ENCODE measurements at places on chromosomes 12 and 14.

DNA sequence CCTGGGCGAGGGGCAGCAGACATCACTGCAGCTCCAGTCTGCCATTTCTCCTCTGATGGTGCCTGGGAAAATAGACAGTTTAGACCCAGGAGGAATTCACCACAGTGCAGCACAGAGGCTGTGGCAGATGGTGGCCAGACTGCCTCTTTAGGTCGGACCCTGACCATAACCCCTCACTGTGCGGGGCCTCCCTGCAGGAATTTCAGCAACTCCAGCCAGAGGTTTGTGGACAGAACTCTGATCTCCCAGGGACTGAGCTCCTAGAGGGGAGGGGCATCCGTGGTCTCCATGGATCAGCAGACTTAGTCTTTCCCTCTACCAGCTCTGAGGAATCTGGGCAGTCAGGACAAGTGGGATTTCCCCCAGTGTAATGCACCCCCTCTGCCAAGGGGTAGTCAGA lies 106.5 kb downstream of the ZC3H14 start:
- no peak for DNase-seq

DNA sequence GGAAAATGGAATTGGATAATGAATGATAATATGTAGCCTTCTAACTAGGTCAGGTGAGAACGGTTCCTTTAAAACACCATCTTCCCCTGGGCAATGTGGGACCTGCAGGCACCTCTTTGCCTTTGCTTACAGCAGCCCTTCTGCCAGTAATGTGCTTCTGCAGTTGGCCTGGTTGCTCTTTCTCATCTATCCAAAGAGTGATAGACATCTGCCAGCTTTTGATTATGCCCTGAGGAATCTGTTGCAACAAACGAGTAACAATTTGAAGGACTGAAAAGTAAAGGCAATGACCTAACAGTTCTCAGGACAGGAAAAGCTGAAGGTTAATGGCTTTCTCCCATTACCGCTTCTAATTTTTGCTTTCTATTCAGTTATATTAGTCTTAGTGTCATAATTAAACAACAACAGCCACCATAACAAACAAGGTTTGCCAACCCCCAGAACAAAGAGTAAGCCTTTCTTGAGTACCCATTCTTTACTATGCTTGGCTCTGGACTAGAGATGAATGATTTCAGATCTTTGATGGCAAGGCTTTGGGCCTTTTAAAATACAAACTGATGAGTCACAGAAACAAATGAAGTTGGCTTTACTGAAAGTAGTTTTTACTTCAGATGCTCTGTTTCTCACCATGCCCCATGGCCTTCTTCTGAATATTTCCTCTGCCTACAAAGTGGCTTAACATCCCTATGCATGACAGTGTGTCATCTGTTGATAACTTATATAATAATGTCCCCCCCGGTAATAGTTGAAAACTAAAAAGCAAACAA lies 76.1 kb upstream of the KRR1 start:
- DNase-seq = no peak

- no peak for DNase-seq
Observed at GRCh38 chr14:41423503-41423902, 183.2 kb upstream of the LRFN5 start.

DNA sequence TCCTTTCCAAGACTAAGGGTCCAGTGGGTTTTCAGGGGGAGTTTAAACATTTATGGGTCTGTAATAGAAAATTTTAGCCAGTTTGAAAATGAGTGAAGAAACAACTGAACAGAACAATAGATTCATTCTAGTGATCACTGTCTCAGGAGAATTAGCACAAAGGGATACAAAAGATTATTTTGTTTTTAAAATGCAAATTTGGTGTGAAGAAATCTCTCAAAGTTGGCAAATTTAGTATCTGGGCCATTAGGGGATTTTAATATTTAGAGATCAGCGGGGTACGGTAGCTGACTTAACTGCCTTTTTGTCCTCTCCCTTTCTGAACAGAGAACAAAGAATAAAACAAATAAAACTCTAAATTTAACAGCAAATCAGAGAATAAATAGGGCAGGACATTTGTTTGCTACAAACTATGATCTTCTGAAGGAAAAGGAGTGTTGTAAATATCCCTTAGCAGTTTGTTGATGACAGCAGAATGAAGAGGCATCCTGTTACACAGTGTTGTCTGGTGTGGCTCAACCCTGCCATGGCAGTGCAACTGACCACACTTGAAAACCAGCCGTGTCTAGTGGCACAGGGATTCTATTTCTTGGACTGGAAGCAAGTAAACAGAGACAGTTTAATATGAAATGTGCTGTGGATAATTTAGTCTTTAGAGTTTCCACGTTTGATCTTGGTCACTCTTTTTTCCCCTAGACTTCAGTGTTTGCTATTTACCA lies 46.3 kb upstream of the LRTM2 start:
- DNase-seq = no peak

DNA sequence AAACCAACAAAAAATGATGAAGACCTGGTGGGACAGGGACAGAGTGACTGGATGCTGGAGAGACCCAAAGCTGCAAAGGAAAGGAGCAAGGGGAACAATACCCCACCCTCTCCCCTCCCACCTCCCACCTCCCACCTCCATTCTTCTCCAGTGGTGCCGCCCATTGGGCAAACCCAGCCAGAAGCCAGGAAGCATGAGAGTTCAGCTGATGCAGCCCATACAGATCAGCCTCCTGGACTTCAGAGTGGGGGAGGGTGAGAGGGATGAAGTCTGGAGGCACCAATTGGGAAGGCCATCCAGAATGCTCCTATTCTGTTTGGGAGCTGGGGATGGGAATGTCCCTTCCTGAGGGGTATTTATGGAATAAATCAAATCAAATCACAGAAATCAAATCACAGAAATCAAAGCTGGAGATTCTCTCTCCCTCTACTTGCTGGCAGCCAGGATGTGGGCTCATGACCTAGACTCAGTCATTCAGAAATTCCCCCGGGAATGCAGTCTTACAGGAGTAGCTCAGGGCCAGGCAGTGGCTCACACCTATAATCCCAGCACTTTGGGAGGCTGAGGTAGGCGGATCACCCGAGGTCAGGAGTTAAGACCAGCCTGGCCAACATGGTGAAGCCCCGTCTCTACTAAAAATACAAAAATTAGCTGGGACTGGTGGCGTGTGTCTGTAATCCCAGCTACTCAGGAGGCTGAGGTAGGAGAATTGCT lies 31.1 kb downstream of the IRF2BPL start:
- DNase-seq = no peak

DNA sequence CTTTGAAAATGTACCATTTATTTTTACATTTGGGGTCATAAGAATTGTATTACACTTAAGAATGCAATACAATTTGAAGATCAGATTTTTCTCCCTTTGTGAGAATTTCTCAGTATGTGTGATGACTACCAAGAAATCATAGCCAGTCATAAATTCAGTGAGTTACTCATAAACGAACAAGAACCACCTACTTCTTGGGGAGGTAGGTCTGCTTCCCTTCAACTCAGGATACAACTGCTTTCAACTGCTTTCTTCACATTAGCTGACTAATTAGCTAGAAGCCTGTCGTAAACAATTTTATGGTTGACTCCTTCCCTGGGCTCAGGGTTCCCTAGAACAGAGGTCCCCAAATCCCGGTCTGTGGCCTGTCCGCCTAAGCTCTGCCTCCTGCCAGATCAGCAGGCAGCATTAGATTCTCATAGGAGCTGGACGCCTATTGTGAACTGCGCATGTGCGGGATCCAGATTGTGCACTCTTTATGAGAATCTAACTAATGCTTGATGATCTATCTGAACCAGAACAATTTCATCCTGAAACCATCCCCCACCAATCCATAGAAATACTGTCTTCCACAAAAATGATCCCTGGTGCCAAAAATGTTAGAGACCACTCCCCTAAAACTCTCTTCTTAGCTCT lies 3.7 kb downstream of the ANG start:
- DNase-seq = no peak

DNA sequence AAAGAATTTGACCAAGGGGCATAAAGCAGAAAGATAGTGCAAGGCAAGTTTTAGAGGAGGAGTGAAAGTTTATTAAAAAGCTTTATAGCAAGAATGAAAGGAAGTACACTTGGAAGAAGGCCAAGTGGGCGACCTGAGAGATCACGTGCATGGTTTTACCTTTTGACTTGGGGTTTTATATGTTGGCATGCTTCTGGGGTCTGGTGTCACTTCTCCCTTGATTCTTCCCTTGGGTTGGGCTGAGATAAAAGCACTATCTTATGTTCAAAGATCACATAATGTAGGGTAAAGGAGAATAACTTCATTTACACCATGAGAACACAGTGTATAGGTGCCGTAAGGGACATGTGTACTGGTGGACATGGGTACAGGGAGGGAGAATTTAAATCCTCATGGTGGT lies 17.7 kb upstream of the TMEM30B start:
- DNase-seq = no peak

- no peak for DNase-seq
Observed at GRCh38 chr12:124408822-124409517, 114.1 kb downstream of the RFLNA start.

DNA sequence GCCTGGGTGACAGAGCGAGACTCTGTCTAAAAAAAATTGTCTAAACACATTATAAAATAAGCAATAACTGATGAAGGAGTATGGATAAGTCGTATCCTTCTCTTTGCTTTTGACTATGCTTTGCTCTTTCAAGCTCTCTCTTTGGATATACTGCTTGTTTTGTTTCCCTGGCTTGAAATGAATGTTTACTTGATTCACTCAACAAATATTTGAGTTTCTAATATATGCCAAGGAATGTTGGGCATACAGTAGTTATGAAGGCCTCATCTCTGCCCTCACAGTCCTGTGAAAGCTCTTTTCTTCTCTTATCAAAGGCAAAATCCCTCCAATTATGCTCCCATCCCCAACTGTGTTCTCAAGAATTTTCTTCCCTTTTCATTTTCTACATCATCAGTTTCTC lies 123.5 kb downstream of the PTPRR start:
- DNase-seq = no peak

DNA sequence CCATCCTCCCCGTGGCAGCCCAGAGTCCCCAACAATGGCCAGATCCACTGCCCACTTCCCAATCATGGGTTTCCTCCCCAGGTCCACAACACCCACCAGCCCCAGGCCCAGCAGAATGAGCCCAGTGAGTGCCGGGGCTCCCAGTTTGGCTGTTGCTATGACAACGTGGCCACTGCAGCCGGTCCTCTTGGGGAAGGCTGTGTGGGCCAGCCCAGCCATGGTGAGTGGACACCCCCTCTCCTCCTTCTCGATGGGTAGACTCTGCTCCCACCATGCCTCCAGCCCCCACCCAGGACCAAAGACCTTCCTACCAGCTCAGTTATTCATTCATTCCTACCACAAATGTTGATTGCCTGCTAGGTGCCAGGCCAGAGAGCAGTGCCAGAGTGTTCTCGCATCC lies 23.8 kb downstream of the PAPLN start:
- DNase-seq = no peak

- no peak for DNase-seq
Observed at GRCh38 chr12:18313306-18313705, 52.0 kb downstream of the PIK3C2G start.

- no peak for DNase-seq
Observed at GRCh38 chr12:105334001-105334400, 3.5 kb downstream of the C12orf75 start.

DNA sequence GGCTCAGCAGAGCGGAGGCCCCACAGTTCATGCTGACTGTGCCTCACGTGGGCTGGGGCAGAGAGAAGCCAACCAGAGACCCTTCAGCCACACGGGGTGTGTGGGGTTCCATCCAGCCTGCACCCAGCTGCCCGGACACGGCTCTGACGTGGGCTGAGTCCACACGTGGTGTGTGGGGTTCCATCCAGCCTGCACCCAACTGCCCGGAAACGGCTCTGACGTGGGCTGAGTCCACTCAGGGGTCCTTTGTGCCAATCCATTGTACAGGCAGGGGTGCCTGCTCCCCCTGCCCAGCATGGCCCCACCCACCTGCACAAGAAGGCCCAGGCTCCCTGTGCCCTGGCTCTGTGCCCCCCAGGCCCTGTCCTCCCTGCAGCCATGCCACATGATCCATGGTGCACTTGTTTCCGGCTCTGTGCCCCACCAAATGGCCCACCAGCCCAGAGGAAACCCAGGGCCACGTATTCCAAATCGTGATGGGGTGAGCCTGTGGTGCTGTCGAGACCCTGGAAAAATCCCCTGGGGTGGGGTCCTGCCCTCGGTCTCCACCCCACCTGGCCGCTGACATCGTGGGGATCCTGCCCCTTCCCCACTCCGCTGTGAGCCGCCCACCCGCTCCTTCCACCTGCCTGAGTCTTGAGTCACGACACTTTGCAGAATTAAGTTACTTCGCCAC lies 99.3 kb upstream of the SFSWAP start:
- DNase-seq = no peak

DNA sequence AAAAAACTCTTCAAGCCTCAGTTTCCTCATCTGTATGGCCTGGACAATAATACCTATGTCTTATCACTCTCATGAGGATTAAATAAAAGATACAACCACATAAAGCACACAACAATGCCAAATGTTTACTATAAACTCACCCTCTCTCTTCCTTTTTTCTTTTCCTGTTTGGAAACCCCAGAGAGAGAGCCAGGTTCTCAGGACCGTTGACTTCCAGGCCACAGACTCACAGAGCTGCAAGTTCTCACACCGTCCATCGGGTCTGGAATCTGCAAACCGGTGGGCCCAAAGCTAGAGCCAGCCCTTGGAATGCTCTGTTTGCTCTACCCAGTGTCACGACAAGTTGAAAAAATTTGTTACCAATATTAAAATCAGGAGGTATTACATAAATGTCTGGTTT lies 4.6 kb upstream of the CD4 start:
- no peak for DNase-seq

DNA sequence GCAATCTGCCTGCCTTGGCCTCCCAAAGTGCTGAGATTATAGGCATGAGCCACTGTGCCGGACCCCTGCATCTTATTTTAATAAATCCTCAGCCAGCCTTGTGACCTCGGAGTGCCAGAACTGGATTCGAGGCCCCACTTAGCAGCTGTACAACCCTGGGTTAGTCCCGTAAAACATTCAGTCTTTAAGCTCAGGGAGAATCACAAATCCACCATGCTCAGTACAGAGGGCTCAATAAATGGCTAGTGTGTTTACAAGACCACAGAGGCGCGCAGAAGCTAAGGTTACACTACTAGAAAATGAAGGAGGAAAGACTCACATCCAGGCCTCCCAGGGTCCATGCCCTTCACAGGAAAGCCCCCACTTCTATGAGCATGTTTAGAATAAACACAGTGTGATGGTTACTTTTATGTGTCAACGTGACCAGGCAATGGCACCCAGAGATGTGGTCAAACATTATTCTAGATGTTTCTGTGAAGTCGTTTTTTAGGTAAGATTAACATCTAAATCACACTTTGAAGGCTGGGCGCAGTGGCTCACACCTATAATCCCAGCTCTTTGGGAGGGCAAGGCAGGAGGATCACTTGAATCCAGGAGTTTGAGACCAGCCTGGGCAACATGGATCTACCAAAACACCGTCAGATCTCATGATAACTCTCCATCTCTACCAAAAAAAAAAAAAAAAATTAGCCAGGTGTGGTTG lies 55.3 kb downstream of the CLMN start:
- DNase-seq = no peak

GRCh38 chr12:124372831-124373230 lies 77.9 kb downstream of the RFLNA start:
- DNase-seq = no peak
